ENCODE measurements at places on chromosomes 13 and 19. TPM values are rescaled to one million over a fixed set of nuclear protein-coding genes. Genes with fewer than 3 reads are reported as not detected.

CEACAM8 gene
- total RNA-seq: not detected

FFAR1 gene
- not detected for total RNA-seq

TEX101 gene
- total RNA-seq: not detected

PIN1 gene
- 103 TPM for total RNA-seq

B9D2 gene
- 8.5 TPM for total RNA-seq

ZNF729 gene
- total RNA-seq: not detected

RNF225 gene
- total RNA-seq: 0.78 TPM

PBX4 gene
- 15.0 TPM for total RNA-seq

TSSK6 gene
- total RNA-seq: 3.1 TPM

SIGLECL1 gene
- total RNA-seq: not detected

ZNF208 gene
- 1.8 TPM for total RNA-seq

All from CD8-positive, alpha-beta memory T cell (primary cell).